ENCODE measurements at places on chromosomes 16 and 17.

- DNase-seq, result no peak
Measured at GRCh38 chr16:55700961-55701360, 45.2 kb downstream of the SLC6A2 start.

- DNase-seq, result no peak
Measured at GRCh38 chr16:65000654-65001053, 121.2 kb downstream of the CDH11 start.

GRCh38 chr16:1575578-1575977 is 36.3 kb downstream of the IFT140 start:
- DNase-seq, result no peak

DNA sequence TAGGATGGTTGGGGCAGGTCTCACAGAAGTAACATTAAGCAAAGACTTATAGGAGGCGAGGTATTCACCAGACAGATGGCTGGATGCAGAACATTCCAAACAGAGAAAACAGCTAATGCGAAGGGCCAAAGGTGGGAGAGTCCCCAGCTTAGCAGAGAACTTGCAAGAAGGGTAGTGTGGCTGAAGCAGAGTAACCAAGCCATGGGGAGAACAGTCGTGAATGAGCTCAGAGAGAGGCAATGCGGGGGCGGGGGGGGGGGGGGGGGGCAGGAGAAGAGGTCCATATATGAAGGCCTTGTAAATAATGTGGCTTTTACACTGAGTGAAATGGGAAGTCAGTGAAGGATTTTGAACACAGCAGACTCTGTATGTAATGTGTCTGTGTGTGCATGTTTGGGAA is 81.3 kb downstream of the SMG6 start:
- no peak for DNase-seq

DNA sequence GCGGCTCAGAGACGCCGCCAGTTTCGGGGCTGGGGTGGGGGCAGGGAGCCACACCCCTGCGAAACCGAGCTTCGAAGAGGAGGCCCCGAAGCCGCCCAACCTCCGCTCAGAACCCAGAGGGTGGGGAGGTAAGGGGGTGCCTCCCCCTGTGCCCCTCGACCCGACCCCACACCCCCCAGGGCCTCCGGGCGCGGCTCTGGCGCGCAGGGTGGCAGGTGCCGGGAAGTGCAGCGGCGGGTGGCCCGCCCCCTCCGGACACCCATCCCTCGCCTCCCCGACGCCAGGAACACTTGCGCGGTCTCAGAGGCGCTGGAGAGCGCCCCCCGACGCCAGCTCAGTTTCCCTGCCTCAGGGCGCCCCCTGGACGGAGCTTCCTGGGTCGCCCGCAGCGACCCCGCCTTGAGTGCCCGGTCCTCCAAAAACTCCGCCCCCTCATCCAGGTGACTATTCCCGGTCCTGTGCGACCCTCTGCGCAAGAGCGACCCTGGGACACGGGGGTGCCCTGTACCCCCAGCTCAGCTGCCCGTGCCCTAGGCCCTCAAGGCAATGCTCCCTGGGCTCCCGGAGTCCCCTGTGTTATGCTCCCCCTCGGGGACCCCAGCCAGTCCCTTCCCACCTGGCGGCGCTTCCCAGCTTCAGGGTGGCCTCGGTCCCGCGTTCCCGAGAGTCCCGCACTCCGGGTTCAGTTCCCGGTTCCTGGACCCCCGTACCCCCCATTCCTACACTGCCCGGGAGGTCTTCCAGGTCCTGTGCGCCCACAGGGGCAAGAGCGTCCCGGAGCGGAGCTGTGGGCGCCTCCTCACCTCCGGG is 562 bp downstream of the PPL start:
- no peak for DNase-seq

- peak; percentile 62 for DNase-seq
Measured at GRCh38 chr17:42107597-42108576, 4.6 kb downstream of the DHX58 start.

DNA sequence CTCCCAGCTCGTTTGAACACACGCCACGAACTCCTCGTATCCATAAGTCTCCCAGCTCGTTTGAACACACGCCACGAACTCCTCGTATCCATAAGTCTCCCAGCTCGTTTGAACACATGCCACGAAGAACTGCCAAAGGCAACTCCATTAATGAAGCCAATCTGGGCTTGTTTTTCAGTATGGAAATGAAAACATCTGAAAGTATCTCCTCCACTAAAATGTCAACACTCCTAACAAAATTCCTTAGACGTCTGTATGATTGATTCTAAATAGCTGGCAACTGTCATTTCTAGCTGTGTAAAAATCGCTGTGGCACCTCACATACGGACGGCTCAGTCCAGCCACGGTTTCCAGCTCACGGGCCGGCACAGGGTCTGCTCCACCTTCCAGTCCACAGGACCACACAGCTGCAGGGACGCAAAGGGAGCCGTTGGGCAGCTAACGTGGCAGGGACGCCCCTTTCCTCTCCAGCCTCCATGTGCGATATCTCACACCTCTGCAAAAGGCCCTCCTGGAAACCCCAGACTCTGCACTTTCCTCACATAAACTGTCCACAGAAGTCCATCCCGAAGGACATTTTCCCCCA is 67.1 kb upstream of the METRNL start:
- DNase-seq, result no peak

DNA sequence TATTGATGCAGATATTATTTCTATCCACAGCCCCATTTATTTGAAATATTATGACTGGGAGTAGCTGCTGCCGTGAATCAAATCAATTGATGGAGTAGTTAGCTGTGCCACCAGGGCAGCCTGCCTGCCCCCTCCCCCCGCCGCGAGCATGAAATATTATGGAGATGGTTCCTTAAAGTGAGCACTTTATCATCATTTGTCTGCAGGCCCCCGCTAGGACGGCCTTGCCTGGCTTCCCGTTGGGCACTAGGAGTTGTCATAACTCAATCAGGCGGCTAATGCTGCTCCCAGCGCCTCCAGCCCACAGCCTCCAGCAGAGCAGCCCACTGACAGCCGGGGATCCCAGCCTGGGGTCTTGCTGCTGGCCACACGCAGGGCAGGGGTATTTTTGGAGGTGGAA is 173.9 kb downstream of the SALL1 start:
- no peak for DNase-seq

DNA sequence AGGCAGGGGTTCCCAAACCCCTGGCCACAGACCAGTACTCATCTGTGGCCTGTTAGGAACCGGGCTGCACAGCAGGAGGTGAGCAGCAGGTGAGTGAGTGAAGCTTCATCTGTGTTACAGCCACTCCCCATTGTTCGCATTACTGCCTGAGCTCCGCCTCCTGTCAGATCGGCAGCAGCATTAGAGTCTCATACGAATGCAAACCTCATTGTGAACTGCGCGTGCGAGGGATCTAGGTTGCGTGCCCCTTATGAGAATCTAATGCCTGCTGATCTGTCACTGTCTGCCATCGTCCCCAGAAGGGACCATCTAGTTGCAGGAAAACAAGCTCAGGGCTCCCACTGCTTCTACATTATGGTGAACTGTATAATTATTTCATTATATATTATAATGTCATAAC is 25.1 kb upstream of the RMI2 start:
- DNase-seq, result no peak

DNA sequence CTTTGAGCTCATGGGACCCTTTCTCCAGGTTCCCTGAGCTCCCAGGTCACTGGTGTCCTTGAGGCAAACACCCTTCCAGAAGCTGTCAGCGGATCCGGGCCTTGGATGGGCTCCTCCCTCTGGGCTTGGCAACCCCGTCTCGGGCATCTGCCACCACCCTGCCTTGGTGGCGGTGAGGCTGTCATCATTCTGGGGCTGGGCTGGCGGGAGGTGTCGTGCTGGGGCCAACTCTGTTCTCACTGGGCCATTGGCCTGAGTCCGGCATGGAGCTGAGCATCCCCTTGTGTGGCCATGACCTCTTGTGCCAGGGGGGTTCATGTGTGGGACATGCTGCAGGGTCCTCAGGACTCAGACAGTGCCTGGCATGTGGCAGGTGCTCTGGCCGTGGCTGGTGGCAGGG is 197.6 kb downstream of the LAT start:
- no peak for DNase-seq

DNA sequence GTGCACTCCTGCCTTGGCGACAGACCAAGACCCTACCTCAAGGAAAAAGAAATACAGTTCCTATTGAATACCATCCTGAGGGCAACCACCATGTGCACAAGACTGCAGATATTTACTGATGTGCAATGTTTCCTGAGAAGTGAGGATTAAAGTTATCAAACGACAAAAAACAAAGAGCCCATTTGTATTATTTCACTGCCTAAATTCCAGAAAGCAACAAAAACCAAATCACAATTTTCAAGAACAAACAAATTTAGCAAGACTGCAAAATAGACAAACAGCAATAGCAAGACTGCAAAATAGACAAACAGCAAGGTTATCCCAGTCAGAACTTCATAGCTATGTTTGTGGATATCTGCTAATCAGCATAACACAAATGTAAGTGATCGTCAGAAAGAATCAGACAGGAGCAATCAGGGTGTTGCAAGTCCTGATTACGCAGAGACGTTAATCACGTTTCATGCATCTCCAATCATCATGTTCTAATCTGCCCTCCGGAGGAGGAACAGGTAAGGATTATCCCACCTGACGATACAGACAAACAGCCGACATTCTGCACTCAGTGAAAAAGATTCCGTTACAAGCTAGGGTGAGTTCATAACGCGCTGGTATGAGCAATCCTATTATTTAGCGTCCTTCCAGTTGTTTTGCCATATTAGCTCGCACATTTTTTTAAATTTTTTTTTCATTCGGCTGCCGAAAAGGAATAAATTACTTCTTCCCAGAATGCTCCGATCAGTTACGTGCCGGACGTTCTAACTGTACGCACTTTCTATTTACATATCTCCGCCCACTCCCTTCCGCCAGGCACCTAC is 2.9 kb downstream of the TMEM107 start:
- peak; percentile 99 for DNase-seq

GRCh38 chr16:12403746-12404658 is 399.7 kb downstream of the CPPED1 start:
- DNase-seq, result no peak

- DNase-seq, result no peak
Measured at GRCh38 chr17:53719229-53719628, 103.5 kb upstream of the KIF2B start.

GRCh38 chr16:81810894-81811538 is 31.9 kb downstream of the PLCG2 start:
- DNase-seq, result no peak
